ENCODE measurements at places on chromosomes 13 and 19.

- DNase-seq = no peak
Measured at GRCh38 chr13:111318386-111318785, 2.1 kb upstream of the TEX29 start.

DNA sequence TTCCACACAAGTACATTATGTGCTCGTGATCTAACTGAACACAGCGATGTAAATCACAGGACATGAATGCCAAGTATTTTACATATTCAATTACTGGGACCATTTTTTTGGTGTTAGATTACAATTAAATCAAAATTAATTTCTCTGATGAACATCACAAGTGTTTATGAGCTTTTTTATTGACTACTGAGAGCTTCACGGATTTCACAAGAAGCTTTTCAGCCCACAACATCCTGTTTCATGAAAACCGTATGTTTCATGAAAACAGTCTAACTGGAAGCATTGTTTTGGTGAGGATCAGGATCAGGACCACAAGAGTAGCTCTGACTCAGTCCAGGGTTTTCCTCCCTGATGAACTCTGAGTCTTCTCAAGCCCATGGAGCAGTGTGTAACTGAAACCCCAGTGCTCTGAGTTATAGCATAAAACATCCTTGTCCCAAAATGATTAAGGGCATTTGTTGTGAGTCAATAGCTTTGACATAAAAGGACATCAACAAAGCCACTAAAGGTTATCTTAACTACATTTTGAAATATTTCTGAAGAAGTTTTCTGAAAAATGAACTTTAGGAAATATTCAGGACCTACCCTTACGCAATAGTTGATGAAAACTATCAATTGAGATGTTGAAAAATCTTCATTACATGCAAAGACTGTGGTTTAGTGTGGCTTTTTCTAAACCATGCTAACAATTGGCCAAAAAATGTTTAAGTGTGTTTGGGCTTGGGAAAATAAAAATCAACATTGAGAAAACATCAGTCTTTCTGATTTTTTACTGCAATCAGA lies 49.3 kb downstream of the UFM1 start:
- DNase-seq = no peak

- DNase-seq = no peak
Measured at GRCh38 chr13:86945584-86945983, 725.6 kb upstream of the SLITRK5 start.

DNA sequence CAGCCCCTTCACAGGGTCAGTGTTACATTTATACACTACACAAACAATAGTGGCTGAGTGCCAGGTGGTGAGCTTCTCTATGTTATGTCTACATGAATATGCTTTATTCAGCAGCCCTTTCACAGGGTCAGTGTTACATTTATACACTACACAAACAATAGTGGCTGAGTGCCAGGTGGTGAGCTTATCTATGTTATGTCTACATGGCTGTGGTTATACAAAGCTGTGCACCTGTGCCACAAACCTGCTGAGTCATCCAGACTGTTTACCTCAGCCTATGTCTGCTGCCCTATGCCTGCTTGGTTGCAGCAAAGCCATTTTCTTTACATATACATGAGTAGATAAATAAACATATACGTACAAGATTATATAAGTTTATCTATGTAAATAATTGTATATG lies 76.5 kb downstream of the ZNF726 start:
- DNase-seq = no peak

GRCh38 chr13:23718996-23719395 lies 148.8 kb downstream of the TNFRSF19 start:
- no peak for DNase-seq

Measured in activated CD4-positive, alpha-beta T cell treated with anti-CD3 and anti-CD28 coated beads, Interleukin-2, amount 50 U/mL, for 24 hours (primary cell).